ENCODE measurements at places on chromosomes 2 and 18.

- DNase-seq: no peak
These were observed 71.6 kb downstream of the UBE2E3 start for GRCh38 chr2:181051861-181052522.

DNA sequence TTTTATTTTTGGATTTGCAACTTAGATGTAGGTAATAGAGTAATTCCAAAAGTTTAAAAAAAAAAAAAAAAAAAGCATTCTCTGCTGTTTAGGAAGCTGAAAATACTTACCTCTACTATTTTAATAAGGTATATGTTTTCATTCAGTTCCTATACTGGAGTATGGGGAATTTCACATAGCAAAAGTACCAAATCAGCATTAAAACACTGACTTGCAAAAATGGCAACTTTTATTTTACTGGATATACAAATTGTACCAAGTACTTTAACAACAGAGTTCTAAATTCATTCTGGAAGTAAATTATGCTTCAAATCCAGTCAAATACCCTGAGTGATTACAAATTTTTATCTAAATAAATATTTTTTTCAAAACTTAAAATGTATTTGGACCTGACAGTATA lies 76.7 kb downstream of the TCF4 start:
- DNase-seq: no peak

- DNase-seq: no peak
These were observed 324.5 kb upstream of the EPHA4 start for GRCh38 chr2:221896505-221897151.

DNA sequence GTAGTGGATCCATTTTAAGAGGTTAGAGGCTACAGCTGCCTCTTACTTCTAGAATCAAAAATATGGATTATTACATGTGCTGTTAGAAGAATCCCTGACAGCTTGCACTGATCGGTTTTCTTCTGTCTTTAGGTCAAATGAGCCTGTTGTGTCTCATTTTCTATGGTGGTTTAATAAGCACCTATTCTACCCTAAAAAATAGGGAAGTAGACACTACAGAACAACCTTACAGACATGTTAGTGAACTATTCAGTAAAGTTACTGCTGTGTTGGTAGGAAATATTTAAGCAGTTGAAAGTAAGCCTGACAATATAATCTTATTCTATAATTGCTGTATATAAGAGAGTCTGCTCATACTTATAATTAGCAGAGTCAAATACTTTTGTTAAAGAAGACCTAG lies 168.5 kb upstream of the NOSTRIN start:
- DNase-seq: no peak

DNA sequence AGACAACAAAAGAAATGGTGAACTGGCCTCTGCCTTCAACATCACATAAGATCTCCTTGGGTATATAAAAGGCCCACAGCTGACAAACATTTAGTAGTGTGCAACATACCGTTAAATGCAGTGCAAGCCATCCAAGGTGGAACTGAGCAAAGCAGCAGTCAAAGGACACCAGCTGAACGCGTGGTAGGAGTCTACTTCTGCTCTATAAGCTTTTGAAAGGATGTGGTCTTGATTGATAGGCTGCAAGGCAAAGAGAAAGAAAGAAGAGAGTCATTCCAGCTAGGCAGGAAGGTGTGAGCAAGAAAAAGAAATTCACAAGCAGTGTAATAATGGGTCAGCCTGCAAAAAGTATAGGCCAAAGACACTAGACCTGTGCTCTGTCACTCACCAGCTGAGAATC lies 356.3 kb downstream of the SATB2 start:
- no peak for DNase-seq

- no peak for DNase-seq
These were observed 92.1 kb downstream of the DYM start for GRCh38 chr18:49368161-49368875.

- no peak for DNase-seq
These were observed 116.6 kb upstream of the PELI1 start for GRCh38 chr2:64260817-64261216.

GRCh38 chr2:180742801-180743200 lies 237.6 kb upstream of the UBE2E3 start:
- DNase-seq: no peak

DNA sequence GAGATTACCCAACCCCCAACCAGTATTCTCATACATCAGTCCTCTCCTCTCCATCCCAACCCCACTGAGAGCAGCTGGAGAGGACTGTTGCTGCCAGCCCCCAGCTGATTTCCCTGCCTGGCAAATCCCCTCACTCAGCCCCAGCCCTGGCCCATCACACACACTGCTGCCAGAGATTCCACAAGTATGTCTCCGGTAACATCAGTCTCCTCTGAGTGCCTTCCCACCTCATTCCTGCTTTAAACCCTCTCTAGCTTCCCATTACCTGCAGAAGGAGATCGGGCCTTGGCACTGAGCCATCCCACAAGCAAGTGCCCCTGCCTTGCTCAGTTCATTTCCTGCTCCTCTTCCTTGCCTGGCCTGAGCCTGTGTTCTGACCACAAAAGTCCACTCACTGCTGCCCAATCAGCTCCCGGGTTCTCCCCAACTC lies 50.6 kb upstream of the ZFP36L2 start:
- DNase-seq: no peak

DNA sequence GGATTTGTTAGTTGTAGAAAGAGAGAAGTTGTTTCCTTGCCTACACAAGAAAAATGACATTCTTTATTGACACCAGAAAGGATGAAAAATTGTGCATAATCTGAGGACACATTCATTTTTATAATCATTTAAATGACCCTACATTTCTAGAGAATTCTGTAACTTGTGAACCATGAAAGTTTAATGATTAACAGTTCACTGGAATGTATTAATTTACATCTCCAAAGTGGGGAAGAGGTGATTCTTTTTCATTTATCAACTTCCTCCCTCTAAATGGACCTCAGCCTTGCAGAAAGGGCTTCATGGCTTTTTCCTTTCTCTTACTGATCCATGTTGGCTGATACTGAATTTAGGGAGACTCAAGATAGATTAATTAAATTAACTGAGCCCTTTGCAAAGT lies 565.2 kb upstream of the LINC00305 start:
- no peak for DNase-seq

- no peak for DNase-seq
These were observed 254.6 kb downstream of the LOXHD1 start for GRCh38 chr18:46402396-46402795.

GRCh38 chr18:77822632-77823031 lies 573.0 kb downstream of the GALR1 start:
- DNase-seq: no peak

GRCh38 chr2:188291142-188291616 lies 495 bp upstream of the GULP1 start:
- no peak for DNase-seq

DNA sequence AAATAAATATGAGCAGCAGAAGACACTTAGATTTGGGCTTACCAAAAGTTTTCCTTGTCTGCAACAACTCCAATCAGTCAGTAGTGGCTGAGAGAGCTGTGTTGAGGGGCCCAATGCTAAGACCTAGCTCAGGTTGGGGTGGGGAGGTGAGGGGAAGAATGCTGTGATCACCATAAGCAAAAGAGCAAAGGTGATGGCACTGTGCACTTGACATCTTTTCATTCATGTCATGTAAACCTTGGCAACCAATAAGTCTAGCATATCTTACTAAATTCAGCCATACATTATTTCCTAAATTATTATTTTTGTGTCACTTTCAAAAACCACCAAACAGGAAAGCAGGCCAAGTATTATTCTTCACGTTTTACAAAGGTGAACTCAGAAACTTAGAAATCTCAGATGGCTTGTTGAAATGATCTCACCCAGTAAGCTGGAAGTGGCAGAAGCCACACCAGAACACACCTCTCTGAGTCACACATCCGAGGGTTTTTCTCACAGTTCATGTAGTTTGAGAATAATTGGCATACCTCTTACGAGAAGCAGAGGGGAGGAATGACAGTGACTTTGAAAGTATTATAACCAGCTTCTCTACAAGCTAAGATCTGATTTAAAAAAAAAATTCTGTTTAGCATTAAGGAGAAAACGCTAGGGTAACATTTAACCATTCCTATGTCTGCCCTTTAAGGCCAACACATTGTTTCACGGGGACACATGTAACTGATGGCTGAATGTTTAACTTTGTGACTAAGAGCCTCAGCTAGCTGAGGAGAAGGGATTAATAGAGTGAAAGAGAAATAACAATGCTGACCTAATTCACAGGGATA lies 43.3 kb upstream of the SETBP1 start:
- no peak for DNase-seq

DNA sequence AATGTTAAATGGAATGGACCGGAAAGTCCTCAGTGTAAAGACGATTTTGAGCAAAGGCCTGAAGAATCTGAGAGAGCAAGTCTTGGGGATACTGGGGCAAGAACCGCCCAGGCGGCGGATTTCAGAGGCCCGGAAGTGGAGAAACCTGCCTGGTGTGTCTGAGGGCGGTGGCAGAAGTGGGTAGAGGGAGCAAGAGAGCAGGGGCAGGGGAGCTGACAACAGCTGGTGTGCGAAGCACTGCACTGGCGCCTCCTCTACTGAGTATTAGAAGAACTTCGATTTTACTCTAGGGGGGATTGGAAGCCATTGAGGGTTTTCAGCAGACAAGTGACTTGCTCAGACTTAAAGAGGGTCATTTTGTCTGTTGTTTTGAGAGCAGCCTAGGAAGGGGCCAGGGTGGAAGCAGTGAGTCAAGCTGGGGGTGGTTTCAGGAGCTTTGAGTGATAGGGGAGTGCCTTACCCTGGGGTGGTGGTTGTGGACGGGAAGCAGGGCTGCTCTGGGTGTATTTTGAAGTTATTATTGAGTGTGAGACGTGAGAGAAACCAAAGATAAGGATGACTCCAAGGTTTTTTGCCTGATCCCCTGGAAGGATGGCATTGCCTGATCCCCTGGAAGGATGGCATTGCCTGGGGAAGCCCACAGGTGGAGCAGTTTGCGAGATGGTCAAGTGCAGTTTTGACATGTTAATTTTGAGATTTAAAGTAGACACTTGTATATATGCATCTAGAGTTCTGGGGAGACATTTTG lies 52.5 kb downstream of the ZNF236 start:
- no peak for DNase-seq

GRCh38 chr18:10131081-10131459 lies 217.3 kb downstream of the VAPA start:
- no peak for DNase-seq

- no peak for DNase-seq
These were observed 251.0 kb downstream of the NDUFA10 start for GRCh38 chr2:239774142-239774462.

DNA sequence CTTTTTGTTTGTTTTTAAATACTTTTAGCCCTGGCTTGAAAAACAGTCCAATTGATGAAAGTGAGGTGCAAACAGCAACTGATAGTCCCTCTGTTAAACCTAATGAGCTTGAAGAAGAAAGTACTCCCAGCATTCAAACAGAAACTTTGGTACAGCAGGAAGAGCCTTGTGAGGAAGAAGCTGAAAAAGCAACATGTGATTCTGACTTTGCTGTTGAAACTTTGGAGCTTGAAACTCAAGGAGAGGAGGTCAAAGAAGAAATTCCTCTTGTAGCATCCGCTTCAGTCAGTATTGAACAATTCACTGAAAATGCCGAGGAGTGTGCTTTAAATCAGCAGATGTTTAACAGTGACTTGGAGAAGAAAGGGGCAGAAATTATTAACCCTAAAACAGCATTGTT lies 30.6 kb upstream of the DYSF start:
- no peak for DNase-seq

DNA sequence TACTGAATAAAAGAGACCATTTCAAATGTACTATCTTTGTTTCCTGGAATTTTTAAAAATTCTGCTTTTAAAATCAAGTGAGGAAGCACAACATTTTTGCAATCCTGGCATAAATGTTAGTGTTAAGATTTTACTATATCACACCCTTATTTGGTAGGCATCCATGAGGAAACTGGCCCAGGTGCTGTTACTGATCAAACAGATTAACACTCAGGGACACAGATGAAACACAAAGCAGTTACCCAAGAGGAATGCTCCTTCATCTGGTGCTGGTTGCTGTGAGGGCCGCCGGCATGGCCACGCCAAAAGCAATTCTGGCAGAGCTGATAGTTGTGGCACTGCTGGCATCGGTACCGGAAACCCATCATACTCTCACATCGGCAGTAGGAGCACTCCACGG lies 96.8 kb downstream of the DTNB start:
- no peak for DNase-seq

- no peak for DNase-seq
These were observed 29.9 kb upstream of the IMPA2 start for GRCh38 chr18:11951390-11951851.

- no peak for DNase-seq
These were observed 10.4 kb upstream of the KCNK3 start for GRCh38 chr2:26682155-26682554.

DNA sequence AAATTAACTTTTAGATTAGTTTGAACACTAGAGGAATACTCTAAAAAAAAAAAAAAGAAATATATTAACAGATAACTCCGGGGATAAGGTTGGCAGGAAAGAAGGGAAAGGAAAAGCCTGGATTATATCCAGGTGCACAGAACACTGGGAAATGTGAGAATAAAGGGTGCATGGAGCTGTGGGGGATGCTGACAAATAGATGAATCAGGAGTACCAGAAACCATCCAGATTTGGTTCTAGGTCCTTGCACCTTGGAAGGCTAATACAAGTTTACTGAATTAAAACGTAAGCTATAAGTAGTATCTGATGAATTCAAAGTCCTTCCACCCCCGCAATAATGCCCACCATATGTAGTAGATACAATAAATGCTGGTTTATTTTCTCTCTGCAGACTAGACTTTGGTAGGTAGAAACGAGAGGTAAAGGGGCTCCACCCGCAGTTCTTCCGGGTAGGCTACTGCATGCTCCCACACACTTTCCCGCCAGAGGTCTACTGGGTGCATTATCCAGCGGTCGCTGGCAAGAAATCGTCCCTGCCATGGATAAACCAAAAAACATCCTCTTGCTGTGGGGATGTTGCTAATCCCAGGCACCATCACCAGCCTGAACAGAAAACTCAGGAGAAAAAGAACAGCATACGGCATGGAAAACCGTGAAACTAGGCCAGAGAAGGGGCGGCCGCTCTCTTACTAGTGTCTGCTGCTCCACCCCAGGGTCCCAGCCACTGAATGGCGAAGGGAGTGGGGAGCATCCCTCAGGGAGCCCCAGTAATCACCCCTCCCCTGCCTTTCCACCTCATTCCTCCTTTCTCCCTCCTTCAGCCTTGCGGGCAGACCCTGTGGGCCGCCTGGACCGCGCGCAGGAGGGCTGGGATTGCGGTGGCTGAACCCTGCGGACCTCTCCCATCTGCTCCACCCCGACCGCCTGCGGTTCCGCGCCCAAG lies 1.5 kb downstream of the CNRIP1 start:
- DNase-seq: no peak

- no peak for DNase-seq
These were observed 107.1 kb upstream of the KCNJ3 start for GRCh38 chr2:154591294-154591820.

GRCh38 chr2:168136392-168136977 lies 110.9 kb downstream of the STK39 start:
- no peak for DNase-seq

GRCh38 chr2:175009917-175010621 lies 4.9 kb upstream of the CHN1 start:
- no peak for DNase-seq

GRCh38 chr2:138433995-138434951 lies 67.3 kb upstream of the SPOPL start:
- no peak for DNase-seq

- no peak for DNase-seq
These were observed 16.9 kb downstream of the GPR55 start for GRCh38 chr2:230908092-230908594.

- DNase-seq: no peak
These were observed 445.7 kb upstream of the SLC14A2 start for GRCh38 chr18:45169610-45170009.

All from GM12891 (cell line).